ENCODE measurements at places on chromosomes 6 and 20.

- no peak for DNase-seq
These were observed 70.5 kb upstream of the SLCO4A1 start for GRCh38 chr20:62571669-62572344.

- DNase-seq: no peak
These were observed 136.8 kb downstream of the FNDC1 start for GRCh38 chr6:159305804-159306537.

DNA sequence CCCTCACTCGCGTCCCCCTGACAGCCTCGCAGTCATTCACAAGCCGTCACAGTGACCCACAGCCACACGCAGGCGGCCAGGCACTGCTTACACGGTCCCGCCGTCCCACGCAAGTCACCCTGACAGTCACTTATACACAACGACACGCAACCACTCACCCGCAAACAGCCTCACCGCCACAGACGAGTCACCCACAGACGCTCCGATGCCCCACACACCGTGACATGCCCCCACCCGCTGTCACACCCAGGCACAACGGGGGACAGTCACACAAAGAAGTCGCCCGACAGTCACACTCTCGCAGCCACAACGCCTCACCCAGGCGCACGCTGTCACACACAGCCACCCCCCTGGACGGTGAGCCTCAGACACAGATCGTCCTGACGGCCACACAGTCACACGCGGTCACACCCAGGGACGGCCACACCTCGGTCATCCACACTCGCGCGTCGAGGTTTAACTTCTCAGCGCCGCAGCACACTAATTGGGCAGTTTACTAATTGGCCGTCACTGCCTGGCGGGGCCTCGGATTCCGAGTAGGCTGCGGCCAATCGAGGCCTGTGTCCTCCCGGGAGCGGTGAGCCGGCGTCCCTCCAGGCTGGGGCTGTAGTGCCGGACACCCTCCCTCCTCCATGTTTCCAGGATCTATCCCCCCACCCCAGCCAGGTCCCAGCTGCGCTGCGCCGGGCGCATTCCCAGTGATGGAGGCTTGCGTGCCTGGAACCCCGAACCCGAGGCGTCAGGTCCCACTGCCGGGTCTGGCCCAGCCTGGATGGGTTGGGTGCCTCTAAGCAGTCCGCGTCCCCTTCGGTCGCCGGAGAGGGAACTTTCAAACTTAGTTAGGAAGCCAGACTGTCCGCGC is 790 bp downstream of the TOX2 start:
- peak; percentile 33 for DNase-seq

DNA sequence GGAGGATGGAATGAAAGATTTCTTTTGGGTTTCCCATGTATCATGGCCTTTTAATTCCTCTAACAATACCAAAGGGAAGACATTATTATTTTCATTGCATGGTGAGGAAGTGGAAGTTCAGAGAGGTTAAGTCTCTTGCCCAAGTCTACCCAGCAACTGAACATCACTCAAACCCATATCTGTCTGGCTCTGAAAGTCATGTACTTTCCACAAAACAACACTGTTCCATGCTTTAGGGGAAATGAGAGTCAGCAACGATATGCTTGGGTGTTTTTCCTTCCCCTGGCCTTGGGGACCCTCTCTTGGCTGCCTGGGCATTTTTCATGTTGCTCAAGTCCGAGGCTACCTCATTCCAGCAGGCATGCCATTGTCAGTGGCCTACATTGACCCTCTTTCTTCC is 118.8 kb downstream of the ADTRP start:
- no peak for DNase-seq

DNA sequence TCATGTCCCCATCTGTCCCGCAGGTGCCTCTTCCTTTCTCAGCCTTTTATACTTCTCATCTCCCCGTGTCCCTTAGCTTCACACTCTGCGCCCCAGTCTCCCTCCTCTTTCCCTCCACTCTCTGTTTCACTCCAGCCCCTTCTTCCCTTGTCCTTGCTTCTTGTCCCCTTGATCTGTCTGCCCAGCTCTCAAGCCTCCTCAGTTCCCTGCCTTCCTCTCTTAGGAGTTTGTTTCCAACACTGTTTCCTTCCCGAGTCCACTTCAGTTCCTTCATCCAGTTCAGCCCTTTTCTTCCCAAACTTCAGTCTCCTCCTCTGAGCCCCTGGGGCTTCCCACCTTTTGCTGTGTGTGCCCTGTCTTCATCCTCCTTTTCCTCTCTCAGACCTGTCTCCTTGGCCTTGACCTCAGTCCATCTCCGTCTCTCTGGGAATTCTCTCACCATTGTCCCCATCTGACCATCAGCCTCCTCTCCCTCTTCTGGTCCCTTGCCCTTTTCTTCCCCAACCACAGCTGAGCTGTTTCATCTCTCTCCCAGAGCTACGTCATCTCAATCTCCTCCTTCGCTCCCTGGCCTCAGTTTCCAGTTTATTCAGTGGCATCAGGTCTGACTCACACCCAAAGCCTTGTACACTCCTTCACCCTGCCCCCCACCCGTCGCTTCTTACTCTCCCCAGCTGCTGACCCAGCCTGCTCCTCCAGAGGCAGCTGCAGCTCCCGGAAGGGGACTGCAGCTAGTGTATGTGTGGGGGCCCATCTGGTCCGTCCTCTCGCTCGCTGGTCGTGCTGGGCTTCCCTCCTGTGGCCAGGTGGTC is 2.7 kb upstream of the DDR1 start:
- DNase-seq: peak; percentile 48

DNA sequence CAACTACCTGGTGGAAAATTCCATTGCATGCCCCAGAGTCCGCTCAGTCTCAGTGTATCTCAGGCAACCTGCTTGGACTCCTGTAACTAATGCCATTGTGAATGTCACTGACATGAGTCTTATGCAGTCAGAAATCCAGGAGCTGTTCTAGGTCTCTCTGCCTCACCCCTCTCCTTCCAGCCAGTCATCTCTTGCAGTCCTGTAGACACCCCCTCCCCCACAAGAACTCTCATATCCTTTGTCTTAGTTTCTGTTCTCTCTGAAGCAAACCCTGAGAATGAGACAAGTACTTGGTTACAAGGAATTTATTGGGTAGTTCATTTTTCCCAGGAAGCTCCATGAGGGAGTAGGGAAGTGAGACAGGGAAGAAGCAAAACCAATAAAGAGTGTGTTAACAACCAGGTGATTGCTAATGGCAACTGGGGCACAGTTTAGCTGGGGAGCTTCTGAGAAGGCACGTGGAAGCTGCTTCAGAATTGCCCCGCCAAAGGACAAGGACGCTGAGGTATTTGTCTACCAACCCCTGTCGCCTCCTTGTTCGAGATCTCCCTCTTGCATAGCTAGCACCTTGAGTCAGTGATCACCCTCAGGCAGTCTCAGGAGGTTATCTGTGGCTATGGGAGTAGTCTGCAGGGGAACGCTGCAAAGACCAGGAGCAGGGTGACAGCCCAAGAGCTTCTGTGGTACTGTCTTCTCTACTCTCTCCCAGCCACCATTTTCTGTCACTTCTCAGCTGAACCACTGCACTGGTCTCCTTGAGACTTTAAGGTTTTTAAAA is 911.4 kb upstream of the FLRT3 start:
- no peak for DNase-seq

DNA sequence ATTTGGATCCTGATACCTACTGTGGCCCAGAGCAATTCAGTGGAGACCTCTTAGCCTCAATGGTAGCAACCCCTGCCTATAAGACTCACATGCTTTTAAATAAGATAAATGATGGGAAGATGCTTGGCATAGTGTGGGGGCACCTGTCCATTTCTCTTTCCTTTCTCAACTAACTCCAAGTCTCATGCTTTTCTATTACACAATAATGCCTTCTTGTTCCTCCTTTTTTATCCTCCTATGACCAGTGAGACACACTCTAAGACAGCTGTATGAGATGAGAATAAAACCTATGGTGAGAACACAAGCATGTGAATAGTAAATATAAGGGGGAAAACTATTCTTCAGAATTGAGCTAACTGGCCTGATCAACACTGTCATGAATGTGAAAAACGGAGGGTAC is 147.0 kb upstream of the STXBP5 start:
- no peak for DNase-seq

DNA sequence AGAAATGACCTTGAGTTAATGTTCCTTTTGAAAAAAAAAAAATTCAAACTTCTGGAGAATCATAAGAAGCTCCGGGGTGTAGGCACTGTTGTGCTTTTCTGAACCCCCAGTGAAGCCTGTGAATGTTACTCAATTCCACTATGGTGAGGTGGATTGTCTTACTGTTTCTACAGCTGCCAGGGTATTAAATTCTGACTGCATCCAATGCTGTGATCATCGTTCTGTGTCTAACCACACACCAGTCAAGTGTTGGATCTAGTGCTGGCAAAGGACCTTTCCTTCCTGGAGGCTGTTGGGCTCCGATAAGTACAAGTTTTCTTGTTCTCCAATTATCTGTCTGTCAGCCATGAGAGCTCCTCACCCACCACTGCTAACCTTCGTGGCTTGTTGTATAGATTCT is 162.0 kb upstream of the EPHA7 start:
- DNase-seq: no peak

DNA sequence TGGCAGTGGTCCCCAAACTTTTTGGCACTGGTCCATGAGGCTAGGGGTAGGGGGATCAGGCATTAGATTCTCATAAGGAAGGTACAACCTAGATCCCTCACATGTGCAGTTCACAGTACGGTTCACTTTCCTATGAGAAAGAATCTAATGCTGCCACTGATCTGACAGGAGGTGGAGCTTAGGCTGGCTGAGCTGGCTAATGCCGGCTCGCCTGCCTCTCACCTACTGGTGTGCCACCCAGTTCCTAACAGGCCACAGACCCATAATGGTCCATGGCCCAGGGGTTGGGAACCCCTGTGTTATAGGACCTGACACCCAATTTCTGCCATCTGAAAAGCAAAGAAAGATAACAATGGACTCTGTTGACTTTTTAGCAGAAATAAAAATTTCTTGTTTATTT is 199.6 kb downstream of the GMPR start:
- DNase-seq: no peak

DNA sequence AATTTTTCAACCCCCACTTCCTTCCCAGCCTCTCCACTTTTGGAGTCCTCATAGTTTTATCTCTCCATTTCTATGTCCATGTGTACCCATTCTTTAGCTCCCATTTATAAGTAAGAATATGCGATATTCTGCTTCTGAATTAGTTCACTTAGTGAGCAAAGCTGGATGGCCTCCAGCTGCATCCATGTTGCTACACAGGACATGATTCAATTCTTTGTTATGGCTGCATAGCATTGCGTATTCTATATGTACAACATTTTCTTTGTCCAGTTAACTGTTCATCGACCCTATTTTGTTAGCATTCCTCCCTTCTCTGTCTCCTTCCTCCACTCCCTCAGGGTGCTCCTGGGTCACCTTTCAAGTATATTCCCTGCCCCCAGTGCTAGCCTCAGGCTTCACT is 210.0 kb upstream of the SSTR4 start:
- no peak for DNase-seq

- no peak for DNase-seq
These were observed 133.2 kb upstream of the RPS6KA2 start for GRCh38 chr6:166760288-166760687.

GRCh38 chr20:32333988-32334885 is 23.9 kb upstream of the ASXL1 start:
- DNase-seq: no peak

DNA sequence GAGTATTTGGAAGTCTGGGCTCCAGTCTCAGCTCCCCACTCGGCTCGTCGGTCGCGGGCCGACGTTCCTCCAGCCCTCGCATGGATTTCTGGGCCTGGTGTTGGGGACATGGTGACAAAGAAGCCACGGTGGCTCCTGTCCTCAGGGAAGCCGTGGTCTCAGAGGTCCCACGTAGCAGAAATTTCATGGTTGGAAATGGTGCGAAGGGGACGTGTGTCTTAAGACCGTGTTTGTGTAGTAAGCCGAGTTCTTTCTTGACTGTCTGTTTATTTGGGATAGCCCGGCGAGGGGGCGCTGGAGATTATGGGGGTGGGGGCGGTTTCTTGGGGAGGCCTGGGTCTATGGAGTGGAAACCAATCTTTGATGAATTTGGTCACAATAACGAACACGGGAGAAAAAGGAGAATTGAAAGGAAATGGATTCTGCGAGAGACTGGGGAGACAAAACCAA is 23.5 kb upstream of the MAP3K7 start:
- no peak for DNase-seq

GRCh38 chr20:44495802-44496481 is 20.3 kb downstream of the TTPAL start:
- DNase-seq: no peak

DNA sequence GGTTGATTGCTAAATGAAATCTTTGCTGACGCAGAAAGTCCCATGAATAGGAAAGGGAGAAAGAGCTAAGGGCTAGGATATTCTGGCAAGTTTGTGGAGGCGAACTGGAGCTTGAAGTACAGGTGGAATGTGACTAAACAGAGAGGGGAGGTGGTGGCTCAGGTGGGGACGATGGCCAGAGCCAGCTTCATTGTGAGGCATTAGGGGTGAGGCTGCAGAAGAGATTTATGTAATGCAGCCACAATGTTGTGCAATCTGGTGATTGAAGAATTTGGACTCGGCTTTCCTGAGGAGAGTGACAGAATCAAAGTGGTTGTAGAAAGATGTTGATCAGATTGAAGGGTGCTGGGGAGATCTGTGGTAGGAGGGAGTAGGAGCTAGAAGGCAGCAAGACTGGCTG is 42.9 kb upstream of the SPACA1 start:
- no peak for DNase-seq

GRCh38 chr6:161477876-161478425 is 204.1 kb upstream of the AGPAT4 start:
- no peak for DNase-seq

- no peak for DNase-seq
These were observed 98.3 kb downstream of the HAO1 start for GRCh38 chr20:7841971-7842310.

DNA sequence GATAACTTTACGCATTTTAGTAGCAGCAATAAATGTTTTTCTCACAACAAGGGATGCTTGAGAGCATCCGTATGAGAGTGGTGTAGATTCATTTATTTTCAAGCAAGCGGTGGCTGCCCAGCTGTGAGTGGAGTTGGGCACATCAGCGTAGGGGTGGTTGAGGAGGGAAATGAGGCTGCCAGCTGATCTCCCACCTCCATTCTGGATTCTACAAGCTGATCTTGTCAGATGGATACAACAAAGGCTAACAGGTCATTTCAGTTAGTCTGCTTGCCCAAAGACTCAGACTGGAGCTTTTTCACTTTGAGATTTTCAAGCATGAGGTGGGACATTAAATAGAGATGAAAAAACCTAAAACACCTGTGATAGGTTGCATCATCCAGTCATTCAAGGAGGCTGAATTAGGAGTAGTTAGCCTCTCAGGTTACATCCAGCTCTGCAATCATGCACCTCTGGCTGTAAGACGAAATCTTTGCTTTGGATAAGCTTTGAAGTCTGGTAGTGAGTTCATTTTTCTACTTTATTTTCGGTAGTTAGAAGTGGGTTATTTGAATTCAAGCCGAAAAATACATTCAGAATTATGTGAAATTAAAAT is 1.9 kb upstream of the BACH2 start:
- DNase-seq: no peak

- DNase-seq: no peak
These were observed 83.5 kb upstream of the PLEKHG1 start for GRCh38 chr6:150516199-150516598.
